ENCODE measurements at places on chromosomes 11 and 22.

DNA sequence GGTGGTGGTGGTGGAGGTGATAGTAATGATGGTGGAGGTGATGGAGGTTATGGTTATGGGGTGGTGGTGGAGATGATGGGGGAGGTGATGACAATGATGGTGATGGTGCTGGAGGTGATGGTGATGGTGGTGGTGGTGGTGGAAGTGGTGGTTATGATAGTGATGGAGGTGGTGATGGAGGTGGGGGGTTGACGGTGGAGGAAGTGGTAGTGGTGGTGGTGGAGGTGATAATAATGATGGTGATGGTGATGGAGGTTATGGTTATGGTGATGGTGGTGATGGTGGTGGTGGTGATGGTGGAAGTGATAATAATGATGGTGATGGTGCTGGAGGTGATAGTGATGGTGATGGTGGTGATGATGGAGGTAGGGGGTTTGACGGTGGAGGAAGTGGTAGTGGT lies 16.9 kb upstream of the WNT7B start:
- DNase-seq: no peak

DNA sequence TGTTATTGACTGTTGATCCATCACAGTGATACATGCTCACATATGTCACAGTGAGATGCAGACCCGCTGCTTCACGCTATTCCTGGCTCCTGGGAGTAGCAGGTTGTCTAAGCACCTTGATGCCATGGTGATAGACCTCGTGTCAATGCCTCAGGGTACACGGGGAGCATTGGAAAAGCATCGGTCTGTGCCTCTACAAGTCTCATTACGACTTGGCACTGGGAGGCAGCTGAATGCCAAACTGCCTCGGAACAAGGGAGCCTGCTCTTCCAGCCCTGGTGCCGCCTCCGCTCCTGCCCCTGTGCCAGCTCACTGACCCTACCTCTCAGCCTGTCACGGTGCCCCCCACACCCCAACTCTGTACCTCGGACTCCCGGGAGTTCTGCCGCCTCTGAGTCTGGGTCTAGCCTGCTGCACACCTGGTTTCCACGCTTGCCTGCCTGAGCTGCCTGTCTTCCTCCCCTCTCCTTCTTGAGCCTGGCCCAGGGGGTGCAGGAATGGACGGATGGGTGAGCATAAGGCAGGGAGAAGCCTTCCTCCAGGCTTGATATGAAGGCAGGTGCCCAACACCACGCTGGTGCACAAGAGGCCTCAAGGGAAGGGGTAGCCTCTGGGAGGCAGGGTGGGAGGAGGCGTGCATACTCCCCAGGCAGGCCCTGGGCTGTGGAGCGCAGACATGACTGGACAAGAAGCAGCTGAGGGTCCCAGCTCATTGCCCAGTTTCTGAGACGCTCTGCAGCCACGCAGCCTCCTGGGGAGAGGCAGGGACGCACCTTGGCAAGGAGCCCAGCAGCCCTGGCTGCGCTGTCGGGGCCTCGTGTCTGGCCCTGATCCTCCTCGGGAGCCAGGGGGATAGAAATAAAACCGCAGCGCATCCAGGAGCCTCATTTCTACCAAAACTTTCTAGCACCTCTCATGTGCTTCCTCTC lies 1.8 kb upstream of the NFAM1 start:
- DNase-seq: no peak

GRCh38 chr11:12809864-12810567 lies 135.8 kb downstream of the TEAD1 start:
- DNase-seq: no peak

- DNase-seq: no peak
Measured at GRCh38 chr11:102389253-102389652, 42.2 kb downstream of the BIRC2 start.

DNA sequence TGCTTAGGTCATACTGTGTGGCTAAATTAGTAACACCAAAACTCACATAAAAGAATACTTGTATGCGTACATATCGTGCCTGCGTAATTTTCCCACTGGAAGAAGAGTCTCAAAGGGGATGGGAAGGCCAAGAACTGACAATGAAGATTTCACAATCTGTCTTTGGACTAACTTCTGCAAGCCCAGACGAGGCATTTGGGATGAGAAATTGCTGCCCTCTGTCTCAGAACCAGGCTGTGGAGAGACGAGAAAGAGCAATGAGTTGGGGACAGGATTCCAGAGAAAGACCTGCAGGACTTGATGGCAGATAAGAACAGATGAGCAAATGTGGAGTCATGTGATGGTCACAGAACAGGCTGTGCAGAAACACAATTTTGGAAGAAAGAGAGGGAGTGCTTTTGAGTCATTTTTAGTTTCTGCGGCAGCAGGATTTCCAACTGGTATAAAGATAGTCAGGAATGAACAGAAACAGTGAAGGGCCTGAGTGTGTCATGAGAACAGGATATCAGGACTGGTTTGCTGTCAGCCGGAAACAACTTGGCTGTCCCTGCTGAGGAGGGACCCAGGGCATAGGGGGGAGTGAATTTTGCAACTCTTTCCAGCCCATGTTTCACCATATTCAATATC lies 82.7 kb upstream of the CTSC start:
- DNase-seq: no peak

GRCh38 chr11:63352144-63352543 lies 17.4 kb upstream of the SLC22A9 start:
- DNase-seq: no peak

GRCh38 chr11:394858-395655 lies 1.0 kb downstream of the PKP3 start:
- DNase-seq: no peak

DNA sequence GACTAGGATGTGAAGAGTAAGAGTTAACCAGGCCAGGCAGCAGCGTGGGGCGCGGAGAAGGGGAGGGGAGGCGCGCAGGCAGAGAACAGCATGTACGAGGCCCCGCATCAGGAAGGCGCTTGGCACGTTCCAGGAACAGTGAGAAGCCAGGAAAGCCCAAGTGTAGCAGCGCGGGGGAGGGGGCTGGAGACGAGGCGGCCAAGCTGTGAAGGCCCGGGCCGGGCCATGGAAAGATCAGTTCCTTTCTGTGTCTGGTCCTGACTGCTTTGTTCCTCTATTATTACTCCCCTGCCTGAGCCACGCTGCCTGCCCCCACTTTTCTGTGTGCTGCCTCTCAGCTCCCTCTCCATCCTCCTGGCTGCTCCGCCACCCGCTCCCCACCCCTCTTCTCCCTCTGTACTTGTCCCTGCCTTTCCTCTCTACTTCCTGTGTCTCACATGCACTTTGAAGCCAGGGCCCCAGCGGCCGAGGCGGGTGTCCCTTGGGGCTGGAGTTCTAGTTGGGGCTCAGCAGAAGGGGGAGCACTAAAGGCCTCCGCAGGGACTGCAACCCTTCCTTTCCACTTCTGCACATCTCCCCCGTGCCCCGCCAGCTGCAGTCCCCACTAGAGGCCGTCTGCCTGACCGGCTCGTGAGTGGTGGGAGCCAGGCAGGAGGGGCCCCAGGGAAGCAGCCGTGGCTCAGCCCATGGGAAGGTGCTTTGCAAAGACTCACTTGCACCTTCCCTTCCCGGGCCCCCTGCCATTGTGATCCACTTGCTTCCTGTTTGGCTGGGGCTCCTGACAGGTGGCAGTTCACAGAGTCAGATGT lies 63.7 kb downstream of the PRDM11 start:
- peak; percentile 93 for DNase-seq

DNA sequence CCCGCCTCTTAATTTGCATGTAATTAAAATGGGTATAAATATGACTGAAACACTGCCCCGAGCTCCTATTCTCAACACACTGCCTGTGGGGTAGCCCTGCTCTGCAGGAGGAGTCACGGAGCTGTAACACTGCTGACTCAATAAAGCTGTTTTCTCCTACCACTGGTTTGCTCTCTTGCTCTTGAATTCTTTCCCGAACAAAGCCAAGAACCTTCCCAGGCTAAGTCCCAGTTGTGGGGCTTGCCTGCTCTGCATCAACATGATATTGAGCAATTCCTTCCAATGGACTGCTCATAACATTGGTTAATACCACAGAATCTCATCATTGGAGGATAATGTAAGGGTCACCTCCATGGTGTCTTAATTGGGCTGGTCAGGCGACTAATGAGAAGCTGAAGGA lies 114.4 kb downstream of the FBXO7 start:
- no peak for DNase-seq

- DNase-seq: no peak
Measured at GRCh38 chr22:39240831-39241793, 3.7 kb downstream of the PDGFB start.

DNA sequence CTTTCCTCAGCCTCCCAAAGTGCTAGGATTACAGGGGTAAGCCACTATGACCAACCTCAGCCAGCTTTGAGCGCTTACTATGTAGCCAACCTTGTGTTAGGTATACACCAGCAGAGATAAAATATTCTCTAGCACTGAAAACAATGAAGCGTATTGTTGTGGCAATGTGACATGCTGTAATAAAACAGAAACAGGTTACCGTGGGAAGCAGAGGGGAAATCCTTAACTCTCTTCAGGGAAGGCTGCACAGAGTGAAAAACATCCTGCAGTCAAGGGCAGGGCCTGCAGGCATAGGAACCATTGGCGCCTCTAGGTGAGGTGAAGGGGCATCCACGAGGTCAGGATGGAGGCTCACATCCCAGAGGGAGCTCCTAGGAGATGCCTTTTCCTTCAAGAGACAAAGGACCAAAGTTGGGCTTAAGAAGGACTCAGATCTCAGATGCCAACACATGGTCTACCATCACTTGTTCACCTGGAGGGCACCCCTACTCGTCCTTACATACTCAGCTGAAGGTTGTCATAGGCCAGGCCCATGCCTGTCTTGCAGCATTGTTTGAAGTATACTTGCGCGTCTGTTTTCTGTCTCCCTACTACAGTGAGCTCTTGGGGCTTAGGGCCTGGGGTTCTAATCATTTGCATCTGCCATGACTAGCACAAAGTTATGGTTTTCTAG lies 8.0 kb downstream of the POLD4 start:
- no peak for DNase-seq

DNA sequence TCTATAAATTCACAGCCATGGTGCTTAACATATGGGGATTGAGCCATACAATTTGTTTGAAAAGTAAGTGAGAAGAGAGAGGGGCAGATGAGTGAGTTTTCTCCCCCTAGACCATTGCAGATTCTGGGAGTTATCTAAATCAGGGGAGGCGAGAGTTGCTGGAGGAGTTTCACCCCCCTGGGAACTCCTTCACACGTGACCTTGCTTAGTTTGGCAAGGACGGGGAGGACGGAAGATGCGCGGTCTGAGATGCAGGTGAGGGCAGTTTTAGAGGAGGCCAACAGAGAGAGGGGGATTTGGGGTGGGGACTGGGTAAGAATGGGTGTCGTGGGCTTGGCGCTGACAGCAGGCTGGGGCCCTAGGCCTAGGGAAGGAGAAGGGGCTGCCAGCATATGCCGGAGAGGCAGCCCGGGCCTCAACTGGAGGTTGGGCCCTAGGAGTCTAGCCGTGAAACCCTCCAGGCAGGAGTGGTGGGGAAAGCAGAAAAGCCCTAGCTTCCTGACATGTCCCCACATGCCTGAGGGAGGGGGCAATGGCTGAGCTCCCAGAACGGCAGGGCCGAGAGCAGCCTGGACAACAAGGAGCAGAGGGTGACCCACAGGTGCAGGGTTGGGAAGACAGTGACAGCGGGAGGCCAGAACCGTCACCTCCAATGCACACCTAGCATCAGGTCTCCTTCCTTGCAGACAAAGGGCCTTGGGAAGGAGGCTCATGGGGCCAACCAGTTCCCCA lies 63.9 kb downstream of the ELFN2 start:
- no peak for DNase-seq

DNA sequence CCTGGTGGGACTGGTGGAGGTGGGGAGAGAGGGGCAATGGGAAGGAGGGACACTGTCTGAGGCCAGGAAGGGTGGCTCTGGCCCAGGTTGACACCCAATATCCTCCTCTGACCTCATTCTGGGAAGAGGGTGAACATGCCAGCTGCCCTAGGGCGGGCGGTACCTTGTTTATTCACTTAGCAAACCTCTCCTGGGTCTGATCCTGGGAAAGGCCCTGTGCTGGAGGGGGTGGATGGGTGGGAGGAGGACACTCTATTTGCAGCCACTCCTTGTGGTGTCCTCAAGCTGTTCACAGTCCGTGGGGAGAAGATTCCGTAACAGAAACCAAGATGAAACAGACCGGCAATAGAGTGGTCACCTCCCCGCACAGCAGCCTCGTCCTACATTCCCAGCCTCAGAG lies 49.7 kb upstream of the EIF3D start:
- DNase-seq: no peak

GRCh38 chr11:35553831-35554230 lies 28.4 kb upstream of the PAMR1 start:
- DNase-seq: no peak

GRCh38 chr22:39298241-39298987 lies 21.0 kb downstream of the RPL3 start:
- no peak for DNase-seq

Measured in skin of body (tissue), 3 donors.